ENCODE measurements at places on chromosomes 2 and 18.

GRCh38 chr2:41954304-41955291, 93.2 kb upstream of the PKDCC start:
- DNase-seq, result no peak

- DNase-seq, result no peak
These were observed 22.3 kb downstream of the PECR start for GRCh38 chr2:216059233-216059834.

GRCh38 chr2:224645722-224646121, 60.6 kb upstream of the CUL3 start:
- no peak for DNase-seq

- DNase-seq, result no peak
These were observed 233.7 kb downstream of the PRKCE start for GRCh38 chr2:45885171-45885621.

GRCh38 chr2:50042771-50043170, 888.5 kb upstream of the FSHR start:
- DNase-seq, result no peak
